ENCODE measurements at places on chromosomes 11 and 22. TPM values are rescaled to one million over a fixed set of nuclear protein-coding genes. Genes with fewer than 3 reads are reported as not detected.

GRCh38 chr11:94665116-94665659 is 98.0 kb downstream of the PIWIL4 start:
- no peak for ATAC-seq

DNA sequence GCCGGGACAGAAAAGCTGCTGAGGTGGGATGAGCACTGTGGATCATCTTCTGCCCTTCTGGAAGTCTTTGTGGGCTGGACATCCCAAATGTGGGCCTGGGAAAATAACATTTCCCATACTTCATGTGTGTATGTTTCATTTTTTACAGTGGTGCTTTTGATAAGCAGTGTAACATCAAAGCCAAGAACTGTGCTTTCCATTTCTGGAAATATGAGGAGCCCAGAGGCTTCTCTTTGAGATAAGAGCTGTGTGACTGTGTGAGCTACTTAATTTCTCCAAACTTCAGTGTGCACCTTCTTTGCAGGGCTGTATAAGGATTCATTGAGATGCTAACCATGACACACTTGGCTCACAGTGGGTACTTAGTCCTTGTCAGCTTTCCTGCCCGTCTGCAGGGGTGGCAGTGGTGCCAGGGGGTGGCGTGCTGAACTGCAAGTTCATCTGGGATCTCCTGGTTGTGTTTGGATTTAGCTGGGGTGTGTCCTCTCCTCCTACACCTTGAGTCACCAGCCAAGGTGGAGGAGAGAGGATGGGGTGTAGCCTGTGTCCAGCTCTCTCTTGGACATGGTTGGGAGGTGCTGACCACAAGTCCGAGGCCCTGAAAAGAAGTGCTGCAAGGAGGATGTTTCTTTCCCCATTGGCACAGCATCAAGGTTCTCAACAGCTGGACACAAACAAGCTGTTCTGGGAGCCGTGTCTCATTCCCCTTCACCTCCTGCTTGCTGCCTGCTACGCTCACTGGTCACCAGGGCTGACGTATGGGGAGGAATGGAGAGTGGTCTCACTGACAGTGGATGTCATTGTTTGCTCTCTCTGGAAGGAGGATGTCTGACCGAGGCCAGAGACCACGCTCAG is 139.4 kb downstream of the TEAD1 start:
- peak; percentile 75 for ATAC-seq

GRCh38 chr22:20889025-20889704 is 28.0 kb upstream of the CRKL start:
- ATAC-seq: no peak

KCNJ1 gene
- total RNA-seq: not detected

All from esophagus mucosa (tissue), 1 donor.